ENCODE measurements at places on chromosomes 1 and 21.
A peak's percentile ranks its signal among the peaks of the same experiment; 100 is the strongest.

DNA sequence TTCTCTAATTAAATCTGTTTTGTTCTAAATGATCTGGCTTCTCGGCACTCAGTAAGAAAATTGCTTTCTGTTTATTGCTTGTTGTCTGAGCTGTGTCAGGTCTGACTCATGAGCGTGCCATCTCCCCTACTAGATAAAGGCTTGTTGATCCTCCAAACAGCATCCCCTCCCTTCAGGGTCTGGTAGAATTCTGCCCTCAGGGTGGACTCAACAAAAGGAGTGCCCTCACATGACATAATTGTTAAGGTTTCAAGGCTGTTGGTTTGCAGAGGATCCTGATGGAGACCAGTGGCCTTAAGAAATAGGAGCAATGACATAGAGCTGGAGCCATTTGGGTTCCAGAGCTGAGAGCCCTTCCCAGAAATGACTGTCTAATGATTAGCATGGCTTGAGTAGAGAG is 36.0 kb upstream of the ATP2B4 start:
- no peak for DNase-seq

- peak; percentile 95 for DNase-seq
Observed at GRCh38 chr1:20735581-20736111, 3.1 kb upstream of the SH2D5 start.

DNA sequence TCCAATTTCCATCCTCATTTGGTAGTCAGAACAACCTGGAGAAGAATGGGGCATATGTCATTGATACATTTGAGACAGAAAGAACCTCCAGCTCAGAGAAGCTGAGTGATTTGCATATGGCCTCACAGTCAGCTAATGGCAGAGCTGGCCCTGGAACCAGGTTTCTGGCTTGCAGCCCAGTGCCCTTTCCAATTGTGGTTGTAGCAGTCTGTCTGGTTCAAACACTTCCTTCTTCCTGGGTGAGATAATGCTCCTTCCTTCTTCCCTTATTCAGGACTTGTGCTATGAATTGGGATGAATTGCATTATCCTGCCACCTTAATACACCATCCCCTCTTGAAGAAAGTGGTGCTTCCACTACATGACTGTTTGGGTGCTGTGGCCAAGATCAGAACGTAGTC is 24.2 kb downstream of the SLC5A9 start:
- no peak for DNase-seq

GRCh38 chr1:23657659-23658275 is 33.8 kb upstream of the RPL11 start:
- DNase-seq = peak; percentile 11

GRCh38 chr21:8988696-8989095 is 1532.7 kb upstream of the TPTE start:
- no peak for DNase-seq

DNA sequence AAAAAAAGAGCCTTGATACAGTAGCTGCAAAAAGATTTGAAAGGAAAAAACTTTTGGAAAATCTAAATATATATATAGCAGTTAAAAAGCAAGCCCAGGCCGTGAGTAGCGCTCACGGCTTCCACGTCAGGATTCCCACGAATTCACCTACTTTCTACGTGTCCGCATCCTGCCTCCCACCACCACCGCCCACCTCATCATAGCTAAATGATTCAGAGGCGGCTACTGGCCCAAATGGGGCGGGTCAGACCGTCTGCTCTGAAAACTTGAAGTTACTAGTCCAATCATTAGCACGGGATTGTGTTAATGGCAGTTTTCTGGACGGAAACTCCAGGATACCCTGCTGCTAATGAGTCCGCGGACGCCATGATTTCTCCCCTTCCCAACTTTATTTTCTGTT is 1.3 kb upstream of the CCSAP start:
- peak; percentile 6 for DNase-seq

Data from mammary epithelial cell (primary cell).